Inflammatory macrophage (primary cell): ENCODE measurements at places on chromosomes 1 and 21.

DNA sequence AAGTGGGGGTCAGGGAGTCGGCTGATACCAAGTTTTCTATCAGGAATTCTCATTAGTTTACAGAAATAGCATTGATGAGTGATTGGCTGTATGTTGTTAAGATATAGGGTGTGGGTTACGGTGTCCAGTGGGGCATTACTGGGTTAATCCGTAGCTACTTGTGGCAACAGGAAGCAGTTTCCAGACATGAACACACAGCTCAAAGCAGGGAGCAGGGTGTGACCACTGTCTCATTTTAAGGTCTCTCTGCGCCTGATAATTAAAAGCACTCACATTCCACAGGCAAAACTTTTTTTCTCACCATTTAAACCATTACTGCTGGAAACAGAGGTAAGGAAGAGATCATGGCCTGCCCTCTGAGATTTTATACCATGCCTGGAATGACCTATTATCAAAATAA, 114.9 kb downstream of the SIK1 start:
- DNase-seq = no peak

DNA sequence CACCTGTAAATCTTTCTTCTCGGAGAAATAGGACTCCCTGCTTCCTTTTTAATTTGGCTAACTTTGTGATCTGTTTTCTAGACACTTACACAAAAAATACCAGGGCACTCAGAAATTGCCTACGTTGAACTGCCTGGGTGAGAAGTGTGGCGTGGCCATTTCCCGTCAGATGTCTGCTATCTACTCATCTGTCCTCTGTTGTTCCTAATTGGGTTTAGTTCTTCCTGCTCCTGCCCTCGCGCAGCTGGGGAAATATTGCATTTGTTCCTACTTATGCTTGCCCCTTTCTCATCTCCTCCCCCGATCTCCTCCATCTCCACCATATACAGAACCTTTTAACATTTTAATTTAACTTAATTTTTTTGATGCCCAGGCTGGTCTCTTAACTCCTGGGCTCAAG, 55.1 kb downstream of the CD58 start:
- peak; percentile 47 for DNase-seq

GRCh38 chr1:41446851-41447610, 37.5 kb downstream of the EDN2 start:
- no peak for DNase-seq

- peak; percentile 73 for DNase-seq
These were observed 27.1 kb upstream of the C1orf105 start for GRCh38 chr1:172393354-172393753.

GRCh38 chr1:183932412-183932811, 105.1 kb downstream of the COLGALT2 start:
- no peak for DNase-seq

- DNase-seq = no peak
These were observed 60.0 kb downstream of the BACE2 start for GRCh38 chr21:41228006-41228370.

DNA sequence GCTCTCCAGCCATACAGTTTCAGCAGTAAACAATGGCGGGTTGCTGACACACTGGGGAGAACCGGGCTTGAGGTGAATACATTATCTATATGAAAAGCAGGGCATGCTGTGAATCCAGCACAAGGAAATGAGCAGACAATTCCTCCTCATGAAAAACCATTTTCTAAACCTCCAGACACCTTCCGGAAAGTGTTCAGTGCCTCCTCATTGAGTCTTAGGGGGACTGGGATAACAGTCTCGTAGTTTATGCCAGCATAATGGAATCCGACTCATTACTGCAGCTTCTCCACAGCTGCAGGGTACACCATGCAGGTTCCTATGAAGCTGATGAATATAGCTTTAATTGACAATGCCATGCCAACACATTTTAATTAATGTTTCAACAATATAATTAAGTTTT, 284.1 kb downstream of the BACH1 start:
- DNase-seq = no peak

GRCh38 chr1:164702216-164702615, 143.2 kb downstream of the PBX1 start:
- no peak for DNase-seq

DNA sequence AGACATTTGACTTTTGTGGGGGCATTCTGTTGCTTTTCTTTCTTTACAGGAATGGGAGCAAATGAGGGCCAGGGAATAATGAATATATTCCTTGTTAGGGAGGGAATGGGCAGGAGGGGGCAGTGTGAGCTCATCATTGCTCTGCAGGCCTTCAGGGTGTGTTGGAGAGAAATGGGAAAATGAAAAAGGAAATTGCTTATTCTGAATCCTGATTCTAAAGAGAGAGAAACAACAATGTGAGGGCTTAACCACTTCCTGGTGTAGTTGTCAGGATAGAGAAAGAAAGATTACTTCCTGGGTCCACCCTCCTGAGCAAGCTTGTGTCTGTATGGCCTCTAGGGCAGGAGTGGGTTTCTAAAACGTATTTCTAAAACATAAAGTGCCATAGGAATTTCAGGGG, 28.3 kb downstream of the VANGL2 start:
- peak; percentile 76 for DNase-seq

GRCh38 chr1:178509414-178510007, 3.4 kb upstream of the TEX35 start:
- no peak for DNase-seq

- no peak for DNase-seq
These were observed 39.5 kb downstream of the TMEM200B start for GRCh38 chr1:29084196-29084521.

- DNase-seq = no peak
These were observed 31.0 kb downstream of the TENT5C start for GRCh38 chr1:117636637-117637425.

- DNase-seq = peak; percentile 14
These were observed 33.9 kb downstream of the DNAJC6 start for GRCh38 chr1:65343286-65343685.

- DNase-seq = no peak
These were observed 17.1 kb downstream of the ATP5PF start for GRCh38 chr21:25717491-25718147.

- DNase-seq = peak; percentile 96
These were observed 53.3 kb downstream of the NENF start for GRCh38 chr1:212485913-212486618.
